ENCODE measurements at places on chromosomes 12 and 14.

DNA sequence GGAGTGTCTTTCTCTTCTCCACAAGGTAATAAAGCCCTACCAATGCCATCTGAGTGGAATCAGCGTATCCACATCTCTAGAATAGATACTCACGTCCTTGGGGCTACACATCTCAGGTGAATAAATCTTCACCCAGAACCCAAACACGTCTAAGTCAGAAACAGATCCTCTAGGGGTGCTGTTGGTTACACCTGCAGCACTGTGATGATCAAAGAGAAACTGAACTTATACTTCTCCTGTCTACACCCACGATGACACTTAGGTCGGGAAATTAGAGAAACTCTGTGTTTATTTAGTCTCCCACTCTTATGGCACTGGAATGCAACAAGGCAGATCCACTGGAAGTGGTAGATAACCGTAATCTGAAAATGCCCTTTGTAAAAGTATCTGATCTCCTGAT is 46.2 kb downstream of the WIF1 start:
- DNase-seq = no peak

DNA sequence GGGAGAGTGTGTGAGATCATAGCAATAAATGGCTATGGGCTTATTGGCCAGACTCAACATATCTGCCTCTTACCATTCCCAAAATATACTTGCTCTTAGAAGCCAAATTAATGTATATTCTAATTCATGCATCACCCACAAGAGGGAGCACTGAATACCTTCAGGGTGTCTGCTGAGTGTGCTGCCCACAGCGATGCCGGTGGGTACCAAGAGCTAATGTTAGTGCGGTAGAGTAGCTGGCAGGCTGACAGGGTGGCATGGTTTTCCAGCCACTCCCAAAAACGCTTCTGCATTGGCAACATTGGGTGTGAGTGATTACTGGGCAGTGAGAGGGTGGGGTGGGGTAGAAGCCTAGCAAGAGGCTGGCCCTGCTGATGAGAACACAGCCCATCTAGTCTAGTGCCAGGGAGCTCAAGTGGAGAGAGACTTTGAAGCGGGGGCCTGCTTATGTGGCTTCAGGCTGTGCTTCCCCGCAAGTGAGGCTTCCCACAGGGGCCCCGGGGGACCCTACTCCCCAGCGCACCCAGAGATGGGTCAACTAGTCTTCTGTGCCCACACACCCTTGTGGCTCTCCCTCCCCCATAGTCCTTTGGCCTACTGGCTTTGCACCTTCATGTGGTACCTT is 9.2 kb upstream of the PLEKHD1 start:
- no peak for DNase-seq

DNA sequence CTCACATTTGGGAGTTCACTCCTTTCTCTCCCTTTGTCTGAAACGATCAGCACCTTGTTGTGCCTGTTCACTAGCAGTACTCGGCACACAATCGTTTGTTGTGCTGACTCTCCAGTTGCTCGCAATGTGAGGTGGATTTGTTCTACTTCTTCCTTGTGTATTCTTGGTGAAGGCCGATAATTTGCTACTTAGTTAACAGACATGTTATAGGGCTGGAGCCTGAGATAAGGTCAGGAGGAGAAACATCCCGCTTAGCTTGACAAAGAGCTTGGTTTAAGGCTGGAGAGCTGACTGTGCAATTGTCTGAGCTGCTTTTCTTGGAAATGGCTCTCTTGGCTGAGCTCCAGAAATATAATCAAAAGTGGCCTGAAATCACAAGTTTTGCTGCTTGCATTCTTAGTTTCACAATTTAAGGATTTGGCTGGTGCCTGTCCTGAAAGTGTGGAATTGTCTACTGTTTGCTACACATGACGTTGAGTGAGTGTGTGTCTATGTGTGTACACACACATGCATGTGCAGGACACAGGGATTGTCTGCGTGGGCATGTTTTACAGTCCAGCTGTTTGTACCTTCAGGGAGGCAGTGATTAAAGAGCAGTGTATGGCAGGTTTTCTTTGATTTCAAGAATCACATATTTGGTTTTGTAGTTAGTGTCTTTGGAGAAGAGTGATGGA is 77.7 kb downstream of the ARF6 start:
- DNase-seq = no peak

DNA sequence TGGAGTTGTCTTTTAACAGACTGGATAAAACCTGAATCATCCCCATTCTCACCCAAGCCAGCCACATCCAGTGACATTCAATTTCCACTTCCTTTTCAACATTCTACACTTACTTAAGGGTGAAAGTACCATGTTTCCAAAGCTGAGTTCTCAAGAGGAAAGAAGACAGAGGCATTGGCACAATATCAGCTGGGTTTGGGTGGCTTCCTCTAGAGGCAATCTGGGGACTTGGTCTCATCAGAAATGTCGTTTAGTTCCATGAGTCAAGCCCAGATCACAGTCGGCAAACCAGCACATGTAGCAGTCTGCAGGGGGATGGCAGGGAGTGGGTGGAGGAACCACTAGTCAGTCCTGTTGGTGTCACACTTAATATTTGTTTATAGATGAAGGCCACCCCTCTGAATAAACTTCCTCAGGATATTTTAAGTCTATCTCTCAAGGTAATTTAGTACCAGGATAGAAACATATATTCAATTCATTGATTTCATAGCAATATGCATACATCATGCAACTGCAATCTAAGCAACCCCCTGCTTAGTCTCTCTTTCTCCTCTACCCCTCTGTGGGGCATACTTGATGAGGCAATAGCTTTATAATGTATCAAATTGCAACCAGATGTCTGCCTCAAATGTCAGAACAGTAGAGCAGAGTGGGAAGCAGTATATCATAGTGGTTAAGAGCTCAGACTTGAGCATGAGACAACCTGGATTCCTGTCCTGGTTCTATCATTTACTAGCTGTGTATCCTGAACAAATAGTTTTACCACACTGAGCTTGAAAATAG is 3.0 kb downstream of the SRRM4 start:
- DNase-seq = no peak

- no peak for DNase-seq
Observed at GRCh38 chr12:129607301-129607700, 296.5 kb downstream of the TMEM132D start.

DNA sequence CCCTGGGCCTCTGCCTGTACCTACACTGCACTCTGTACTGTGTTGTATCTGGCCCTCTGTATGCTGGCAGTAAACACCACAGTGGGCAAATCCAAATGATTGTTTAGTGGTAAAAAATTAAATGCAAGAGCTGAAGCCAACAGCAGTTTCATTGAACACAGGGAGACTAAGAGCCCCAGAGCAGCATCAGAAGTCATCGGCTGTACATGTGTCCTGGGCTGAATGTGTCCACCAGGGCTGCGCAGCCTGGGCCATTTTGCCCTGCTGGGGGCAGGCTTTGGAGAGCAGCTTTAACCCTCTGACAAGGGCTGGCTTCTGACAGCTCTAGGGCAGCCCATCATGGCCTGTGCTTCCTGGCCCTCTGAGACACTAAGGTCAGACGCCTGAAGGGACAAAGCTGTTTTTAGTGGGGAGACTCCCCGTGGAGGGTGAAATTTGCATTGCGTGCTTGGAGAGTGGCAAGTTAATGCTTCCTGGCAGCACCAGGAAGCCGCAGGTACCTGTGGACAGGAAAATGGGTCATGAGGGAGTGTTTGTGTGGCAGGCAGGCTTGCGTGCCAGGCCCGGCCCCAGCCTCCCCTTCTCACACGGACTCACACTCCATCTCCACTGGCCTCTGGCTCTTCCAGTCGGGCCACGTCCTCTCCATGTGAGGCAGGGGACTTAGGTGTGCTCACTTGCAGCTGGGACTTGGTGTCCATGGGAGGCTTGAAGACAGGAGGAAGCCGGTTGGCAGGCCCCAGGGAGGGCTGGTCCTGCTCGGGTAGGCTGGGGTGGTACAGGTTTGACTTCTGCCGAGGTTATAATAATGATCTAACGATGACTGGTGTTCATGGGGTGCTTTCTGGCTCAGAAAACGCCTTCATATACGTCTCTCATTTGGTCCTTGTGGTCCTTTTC is 150.1 kb downstream of the TSPAN9 start:
- no peak for DNase-seq

GRCh38 chr12:80230068-80230467 is 130.7 kb downstream of the OTOGL start:
- DNase-seq = no peak

- DNase-seq = no peak
Observed at GRCh38 chr14:30957813-30958370, 67.6 kb upstream of the AP4S1 start.

- no peak for DNase-seq
Observed at GRCh38 chr14:27243365-27243764, 645.5 kb upstream of the NOVA1 start.

- peak; percentile 45 for DNase-seq
Observed at GRCh38 chr12:130872179-130873096, 572 bp downstream of the RAN start.

DNA sequence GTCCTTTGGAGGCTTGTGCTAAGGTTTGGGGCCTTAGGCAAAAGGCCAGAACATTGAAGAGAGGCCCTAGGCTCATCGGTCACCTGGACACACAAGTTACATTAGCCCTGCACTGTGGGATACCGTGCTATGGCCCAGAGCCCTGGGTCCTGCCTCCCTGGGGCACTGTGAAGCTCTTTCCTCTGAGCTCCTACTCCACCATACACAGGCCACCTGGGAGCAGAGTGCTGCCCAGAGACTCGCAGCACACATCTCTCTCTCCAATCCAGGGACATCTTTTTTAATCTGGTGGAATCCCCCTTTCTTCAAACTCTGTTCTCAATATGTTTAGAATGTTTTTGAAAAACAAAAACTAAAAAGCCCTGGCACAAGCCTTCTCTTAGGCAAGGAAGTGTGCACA is 314.2 kb upstream of the RGS6 start:
- no peak for DNase-seq

GRCh38 chr14:22613736-22614239 is 15.7 kb downstream of the ABHD4 start:
- no peak for DNase-seq

- DNase-seq = peak; percentile 82
Observed at GRCh38 chr12:54853933-54854538, at the start of gene MUCL1. TSS of gene MUCL1 (plus strand) at chr12:54854516. CDS start at chr12:54854583, 67 bp downstream.

GRCh38 chr12:29534935-29535334 is 37.4 kb upstream of the OVCH1 start:
- DNase-seq = no peak

All from CD4-positive, alpha-beta T cell treated with Interleukin-6 for 4 hours (primary cell).